ENCODE measurements at places on chromosomes 4 and X.

- DNase-seq = peak; percentile 22
Observed at GRCh38 chr4:41212616-41213203, 1.6 kb downstream of the APBB2 start.

GRCh38 chr4:169293343-169294176 is 22.8 kb upstream of the SH3RF1 start:
- DNase-seq = no peak

DNA sequence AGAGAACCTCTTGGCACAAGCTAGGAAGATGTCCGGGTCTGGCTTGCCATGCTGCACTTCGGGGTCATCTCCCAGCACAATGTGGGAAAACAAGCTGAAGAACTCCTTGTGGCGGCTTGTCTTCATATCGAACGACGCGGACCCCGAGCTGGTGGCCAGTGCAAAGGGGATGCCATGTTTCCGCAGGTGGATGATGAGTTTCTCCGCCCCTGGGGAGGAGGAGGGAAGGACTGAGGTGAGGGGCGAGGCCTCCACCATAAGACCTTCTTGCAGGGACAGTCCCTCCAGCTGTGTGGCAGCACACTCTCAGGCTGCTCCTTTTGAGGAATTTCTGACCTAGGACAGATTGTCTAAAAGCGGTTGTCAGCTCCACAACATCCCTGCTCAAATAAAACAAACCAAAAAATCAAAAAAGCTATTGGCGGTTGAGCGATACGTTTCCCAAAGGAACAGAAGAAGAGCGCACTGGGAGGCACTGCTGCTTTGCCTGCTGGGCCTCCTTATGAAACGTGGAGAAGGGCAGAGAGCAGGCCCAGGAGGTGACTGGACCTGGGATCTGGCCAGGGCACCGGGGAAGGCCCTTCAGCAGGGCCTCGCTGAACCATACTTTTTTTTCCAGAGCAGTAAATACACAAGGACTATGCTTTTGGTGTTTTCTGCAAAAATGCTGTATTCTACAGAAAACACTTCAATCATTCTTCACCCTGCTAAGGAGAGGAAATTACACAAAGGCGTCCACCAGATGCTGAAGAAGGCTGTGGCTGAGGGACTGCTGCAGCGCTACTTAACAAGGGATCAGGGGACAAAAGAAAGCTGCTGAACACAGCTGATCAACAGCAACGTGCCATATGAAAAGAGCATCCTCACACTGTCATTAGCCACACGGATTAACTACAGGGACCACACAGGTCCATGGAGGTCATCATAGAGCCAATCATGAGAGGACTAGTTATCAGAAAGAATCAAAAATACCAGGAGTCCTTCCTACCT is 70.0 kb upstream of the STS start:
- no peak for DNase-seq

DNA sequence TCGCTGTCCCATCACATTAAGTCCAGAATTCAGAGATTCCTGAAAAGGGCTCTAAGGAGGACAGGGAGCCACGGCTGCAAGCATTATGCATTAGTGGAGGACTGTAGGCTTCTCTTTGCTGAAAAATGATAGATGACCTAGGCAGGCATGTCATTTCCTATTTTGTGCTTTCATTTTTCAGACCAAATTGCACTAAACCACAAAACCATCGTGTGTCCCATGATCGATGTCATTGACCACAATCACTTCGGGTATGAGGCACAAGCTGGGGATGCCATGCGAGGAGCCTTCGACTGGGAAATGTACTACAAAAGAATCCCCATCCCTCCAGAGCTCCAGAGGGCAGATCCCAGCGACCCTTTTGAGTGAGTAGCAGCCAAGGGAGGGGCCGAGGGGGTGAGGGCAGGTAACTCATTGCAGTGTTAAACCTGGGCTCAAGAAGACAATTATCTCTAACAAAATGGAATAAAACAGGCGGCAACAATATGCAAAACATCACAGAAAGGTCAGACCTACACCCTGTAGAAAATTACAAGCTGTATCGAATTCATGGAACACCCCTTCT is 355.2 kb upstream of the GALNT7 start:
- no peak for DNase-seq

GRCh38 chr4:99352602-99353537 is at the start of gene ADH1C:
Gene ADH1C, minus strand, starts transcription at chr4:99352746. Its CDS starts 71 bp downstream, at chr4:99352675.
- DNase-seq = no peak

Data from NCI-H187 treated with DMSO at 0.1 percent for 48 hours (cell line).